ENCODE measurements at places on chromosomes 6 and 20.

GRCh38 chr6:147078602-147079001 lies 125.6 kb upstream of the STXBP5 start:
- no peak for DNase-seq

- no peak for DNase-seq
Observed at GRCh38 chr6:90289902-90290301, 6.7 kb downstream of the BACH2 start.

GRCh38 chr20:5000263-5001173 lies 792 bp downstream of the SLC23A2 start:
- DNase-seq = no peak

GRCh38 chr6:11128608-11129007 lies 17.1 kb upstream of the ERVFRD-1 start:
- no peak for DNase-seq

- no peak for DNase-seq
Observed at GRCh38 chr6:12262236-12263061, 27.7 kb upstream of the EDN1 start.

DNA sequence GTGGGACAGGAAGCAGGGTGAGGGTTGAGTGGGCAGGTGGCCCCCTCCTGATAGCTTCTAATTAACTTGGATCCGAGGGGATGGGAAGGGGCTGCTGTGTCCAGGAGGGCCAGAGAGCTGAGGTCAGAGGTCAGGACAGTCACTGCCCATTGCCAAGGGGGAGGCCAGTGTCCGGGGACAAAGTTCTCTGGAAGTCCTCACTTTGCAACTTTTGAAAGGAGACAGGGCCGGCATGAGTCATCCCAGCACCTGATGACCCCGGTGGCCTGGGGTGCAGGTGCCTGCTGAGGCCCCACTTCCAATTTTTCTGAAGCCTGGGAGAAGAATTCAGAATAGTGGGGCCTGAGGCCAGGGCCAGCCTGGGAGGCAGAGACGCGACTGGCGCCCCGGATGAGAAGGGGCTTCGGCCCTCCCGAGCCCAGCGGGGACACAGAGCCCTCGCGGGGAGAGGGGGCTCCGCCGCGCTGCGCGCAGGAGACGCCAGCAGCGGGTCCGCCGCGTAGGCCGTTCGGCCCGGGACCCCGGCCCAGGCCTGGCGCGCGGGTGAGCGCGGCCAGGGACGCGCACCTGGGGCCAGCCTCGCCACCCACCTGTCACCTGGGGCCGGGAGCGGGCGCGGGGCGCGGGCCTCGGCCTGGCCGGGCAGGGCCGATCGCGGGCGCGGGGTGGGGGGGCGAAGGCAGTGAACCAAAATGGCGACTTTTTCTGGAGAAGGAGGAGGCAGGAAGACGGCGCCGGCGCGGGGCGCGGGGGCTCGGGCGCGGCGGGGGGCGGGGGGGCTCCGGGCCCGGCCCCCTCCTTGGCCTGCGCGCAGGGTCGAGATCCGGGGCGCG lies 586 bp downstream of the ZNF512B start:
- DNase-seq = no peak

- DNase-seq = no peak
Observed at GRCh38 chr6:109527989-109528388, 45.0 kb upstream of the ZBTB24 start.

GRCh38 chr6:56348578-56348977 lies 101.2 kb upstream of the COL21A1 start:
- no peak for DNase-seq

- DNase-seq = no peak
Observed at GRCh38 chr6:85551264-85551663, 42.4 kb downstream of the SNX14 start.

DNA sequence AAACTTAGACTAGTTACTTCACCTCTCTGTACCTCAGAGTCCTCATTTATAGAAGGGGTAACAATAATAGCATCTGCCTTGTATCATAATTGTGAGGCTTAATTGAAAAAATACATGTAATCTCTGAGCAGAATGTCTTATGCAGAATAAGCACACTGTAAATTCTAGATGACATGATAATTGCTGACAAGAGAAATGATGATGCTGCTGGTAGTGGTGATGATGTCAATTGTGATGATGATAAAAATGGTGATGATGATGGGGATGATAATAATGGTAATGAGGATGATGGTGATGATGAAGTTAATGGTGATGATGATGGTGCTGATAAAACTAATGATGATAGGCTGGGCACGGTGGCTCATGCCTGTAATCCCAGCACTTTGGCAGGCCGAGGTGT lies 346.1 kb upstream of the CDH4 start:
- no peak for DNase-seq

- no peak for DNase-seq
Observed at GRCh38 chr20:2521369-2522305, 12.9 kb upstream of the ZNF343 start.

- no peak for DNase-seq
Observed at GRCh38 chr20:19017104-19017690, 195.2 kb upstream of the SLC24A3 start.

- peak; percentile 99 for DNase-seq
Observed at GRCh38 chr20:51366155-51366886, 176.2 kb downstream of the NFATC2 start.

DNA sequence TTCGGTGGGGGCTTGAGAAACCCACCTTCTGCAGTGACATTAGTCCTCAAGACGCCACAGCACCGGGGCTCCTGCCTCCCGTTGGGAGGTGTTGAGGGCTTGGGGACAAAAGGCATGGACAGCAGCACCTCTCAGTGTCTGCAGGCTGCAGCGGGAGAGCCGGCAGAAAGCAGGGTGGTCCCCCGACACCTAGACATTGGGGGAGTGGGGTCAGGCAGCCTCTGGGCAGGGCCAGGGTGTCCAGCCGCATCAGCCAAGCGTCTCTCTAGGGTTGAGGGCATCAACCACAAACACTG lies 264.7 kb downstream of the TAF4 start:
- DNase-seq = no peak

DNA sequence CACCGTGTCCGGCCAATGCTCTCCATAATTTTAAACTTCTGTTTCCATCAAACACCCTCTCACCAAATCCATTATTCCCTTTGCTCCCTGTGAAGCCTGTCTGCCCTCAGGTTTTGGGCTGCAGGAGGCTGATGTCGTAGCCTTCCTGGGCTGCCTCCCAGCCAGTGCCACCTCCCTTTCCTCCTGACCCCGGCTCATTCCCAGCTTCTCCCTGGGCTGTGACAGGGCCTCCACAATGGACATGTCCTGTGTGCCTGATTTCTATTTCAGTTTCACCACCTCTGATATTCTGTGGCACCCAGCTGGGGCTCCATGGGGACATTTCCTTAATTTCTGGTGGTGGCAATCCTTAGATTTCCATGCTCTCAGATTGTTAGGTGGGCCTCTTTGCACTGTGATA lies 28.8 kb downstream of the IL20RA start:
- no peak for DNase-seq

GRCh38 chr20:24747010-24747712 lies 201.9 kb upstream of the CST7 start:
- no peak for DNase-seq

GRCh38 chr6:134997133-134997995 lies 47.5 kb upstream of the ALDH8A1 start:
- DNase-seq = no peak

- no peak for DNase-seq
Observed at GRCh38 chr20:4775322-4776078, 53.8 kb downstream of the PRND start.

GRCh38 chr6:110178626-110179405 lies 654 bp downstream of the WASF1 start:
- DNase-seq = peak; percentile 54

DNA sequence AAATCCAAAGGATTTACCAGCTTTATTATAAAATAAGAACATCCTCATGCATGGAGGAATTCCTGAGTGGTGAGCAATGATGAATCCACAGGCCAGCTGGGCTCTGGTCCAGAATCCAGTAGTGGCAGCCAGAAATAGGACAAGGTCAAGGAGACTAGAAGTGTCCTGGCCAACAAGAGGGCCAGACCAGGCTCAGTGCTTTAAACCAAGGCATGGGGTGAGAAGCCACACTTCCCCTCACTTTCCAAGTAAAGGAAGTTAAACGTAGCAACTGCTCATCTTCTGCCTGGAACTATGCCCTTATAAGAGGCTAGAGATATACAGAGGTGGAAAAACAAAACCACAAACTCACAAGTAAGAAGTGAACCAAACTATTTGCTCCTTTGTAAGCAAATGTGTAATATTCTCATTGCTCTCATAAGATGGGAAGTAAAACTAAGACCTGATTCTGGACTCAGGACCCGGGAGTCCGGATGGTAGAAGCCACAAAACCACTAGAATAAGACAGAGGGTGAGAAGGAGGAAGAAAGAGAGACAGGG lies 253.2 kb downstream of the UST start:
- peak; percentile 26 for DNase-seq

- DNase-seq = no peak
Observed at GRCh38 chr6:39430446-39430845, 107.9 kb upstream of the KCNK16 start.

DNA sequence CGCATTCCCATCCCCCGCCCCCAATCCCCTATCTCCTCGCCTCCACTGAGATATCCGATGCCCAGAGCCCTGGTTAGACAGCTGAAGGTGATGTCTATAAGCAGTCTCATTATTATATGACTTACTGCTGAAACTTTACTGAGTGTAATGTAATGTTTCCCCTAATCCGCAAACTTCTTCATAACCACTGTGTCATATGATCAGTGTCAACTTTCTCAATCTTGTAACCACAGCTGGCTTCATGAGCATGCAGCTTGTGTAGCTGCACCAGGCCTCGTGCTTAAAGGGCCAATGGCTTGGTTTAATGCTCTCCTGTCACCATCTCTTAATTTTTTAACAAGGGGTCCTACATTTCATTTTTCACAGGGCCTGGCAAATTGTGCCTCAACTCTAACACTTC lies 8.1 kb downstream of the ASIP start:
- no peak for DNase-seq

DNA sequence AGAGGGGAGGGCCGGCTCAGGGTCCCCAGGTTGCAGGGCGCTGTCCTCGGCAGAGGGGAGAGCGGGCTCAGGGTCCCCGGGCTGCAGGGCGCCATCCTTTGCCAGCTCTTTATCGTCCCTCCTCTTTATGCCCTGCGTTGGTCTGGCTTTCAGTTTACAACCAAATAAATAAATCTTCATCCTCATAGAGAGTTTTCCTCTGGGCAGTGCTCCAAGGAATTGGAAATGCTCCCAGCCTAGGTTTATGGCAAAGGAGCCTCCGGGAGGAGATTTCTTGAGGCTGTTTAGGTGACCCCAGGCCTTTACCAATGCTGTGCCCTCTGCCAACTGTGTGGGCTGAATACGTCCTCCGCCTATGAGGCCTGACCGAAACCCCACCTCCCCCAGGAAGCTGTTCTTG lies 60.2 kb downstream of the CHMP4B start:
- no peak for DNase-seq

GRCh38 chr6:30571762-30572082 lies 480 bp downstream of the ABCF1 start:
- DNase-seq = no peak

DNA sequence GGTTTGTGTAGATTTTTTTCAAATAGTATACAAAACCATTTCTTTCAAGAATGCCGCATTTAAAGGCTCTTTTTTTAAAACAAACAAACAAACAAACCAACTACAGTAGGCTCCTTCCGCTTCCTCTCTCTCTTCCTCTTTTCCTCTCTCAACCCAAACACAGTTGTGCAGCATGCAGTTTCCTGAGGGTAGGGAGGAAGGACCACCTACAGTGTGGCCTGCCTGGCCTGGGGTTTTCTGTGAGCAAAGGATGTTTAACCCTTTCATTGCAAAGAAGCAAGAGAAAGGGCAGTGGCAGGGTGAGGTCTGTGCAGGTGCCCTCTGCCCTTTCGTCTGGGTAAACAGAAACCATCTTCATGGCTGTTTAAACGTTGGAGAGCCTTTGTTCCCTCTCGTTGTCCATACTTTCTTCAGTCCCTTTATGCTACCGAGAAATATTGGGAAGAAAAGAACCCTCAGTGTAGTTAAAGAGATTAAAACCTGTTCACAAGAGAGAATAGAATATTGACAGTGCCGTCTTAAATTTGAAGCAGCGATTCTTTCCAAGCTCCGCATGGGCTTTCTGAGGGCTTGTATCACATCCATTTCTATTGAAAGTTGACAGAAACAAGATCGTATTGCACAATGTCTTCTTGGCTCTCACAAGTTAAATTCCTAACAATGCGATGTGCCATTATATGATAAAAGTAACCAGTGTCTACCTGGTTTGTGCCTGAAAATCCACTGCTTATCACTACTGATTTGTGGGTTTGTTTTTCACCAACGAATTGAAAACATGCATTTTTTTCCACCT lies 215.5 kb upstream of the SNX9 start:
- no peak for DNase-seq
